ENCODE measurements at places on chromosomes 2 and 18.
A peak's percentile ranks its signal among the peaks of the same experiment; 100 is the strongest.

DNA sequence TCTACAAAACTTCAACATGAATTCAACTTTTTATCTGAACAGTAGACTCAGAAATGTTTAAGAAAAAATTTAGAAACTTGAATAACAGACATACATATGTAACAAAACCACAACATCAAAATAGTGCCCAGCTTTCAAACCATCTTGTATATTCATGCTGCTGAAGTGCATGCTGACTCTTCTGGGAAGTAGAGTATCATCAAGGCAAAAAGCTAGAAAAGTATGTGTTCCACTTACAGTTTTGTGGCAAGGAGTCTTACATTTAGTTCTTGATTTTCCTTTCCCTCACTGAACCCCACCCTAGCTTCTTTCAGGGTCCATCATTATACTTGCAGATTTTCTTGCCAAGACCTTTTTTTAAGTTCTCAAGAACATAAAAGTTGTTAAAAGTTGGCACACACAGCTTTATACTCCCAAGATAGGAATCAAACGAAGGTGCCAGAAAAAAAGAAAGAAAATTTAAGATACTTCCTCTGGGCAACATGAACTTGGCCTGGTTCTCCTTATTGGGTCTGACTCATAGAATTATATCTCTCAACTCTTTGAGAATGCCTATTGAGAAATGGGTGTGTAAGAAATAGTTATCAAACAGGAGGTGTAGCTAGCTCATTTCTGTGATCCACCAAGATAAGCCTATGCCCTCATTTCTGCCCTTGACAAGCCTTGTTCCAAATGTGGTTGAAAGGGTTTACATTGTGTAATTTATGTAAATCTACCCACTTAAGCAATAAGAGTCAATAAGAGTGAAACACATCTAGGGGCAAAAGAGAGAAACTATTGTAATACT, 667.6 kb upstream of the ACVR2A start:
- DNase-seq: no peak

DNA sequence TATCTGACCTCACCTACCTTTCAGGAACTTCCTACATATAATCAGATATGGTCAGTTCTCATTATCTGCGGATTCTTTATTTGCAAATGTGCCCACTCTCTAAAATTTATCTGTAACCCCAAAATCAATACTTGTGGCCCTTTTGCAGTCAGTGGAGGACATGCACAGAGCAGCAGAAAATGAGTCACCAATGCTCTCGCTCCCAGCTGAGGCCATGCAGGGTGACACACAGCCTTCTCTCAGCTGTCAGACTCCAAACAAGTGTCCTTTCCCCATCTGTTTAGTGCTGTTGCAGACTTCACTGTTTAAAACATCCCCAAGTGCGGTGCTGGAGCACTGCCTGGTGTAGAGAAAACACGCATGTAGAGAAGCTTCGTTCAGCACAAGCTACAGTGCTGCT, 171.9 kb upstream of the SALL3 start:
- no peak for DNase-seq

- DNase-seq: peak; percentile 42
Measured at GRCh38 chr2:8583400-8584173, 98.3 kb upstream of the ID2 start.

GRCh38 chr2:176534798-176535466, 265.7 kb downstream of the MTX2 start:
- DNase-seq: no peak

- no peak for DNase-seq
Measured at GRCh38 chr2:182920631-182921056, 54.2 kb upstream of the FRZB start.

GRCh38 chr2:174965992-174966744, 39.0 kb downstream of the CHN1 start:
- DNase-seq: no peak

- no peak for DNase-seq
Measured at GRCh38 chr2:151930042-151930441, 101.8 kb upstream of the ARL5A start.

- no peak for DNase-seq
Measured at GRCh38 chr18:904218-905090, at the start of gene ADCYAP1. ADCYAP1 (plus strand) TSS chr18:904871; CDS start chr18:905387, 516 bp downstream.

- no peak for DNase-seq
Measured at GRCh38 chr18:13810950-13811485, 12.9 kb upstream of the MC5R start.

GRCh38 chr2:121203591-121204249, 81.3 kb downstream of the TFCP2L1 start:
- DNase-seq: no peak

GRCh38 chr2:50396298-50396631, 635.7 kb downstream of the NRXN1 start:
- no peak for DNase-seq

- DNase-seq: no peak
Measured at GRCh38 chr2:207801259-207801658, 31.6 kb upstream of the FZD5 start.

DNA sequence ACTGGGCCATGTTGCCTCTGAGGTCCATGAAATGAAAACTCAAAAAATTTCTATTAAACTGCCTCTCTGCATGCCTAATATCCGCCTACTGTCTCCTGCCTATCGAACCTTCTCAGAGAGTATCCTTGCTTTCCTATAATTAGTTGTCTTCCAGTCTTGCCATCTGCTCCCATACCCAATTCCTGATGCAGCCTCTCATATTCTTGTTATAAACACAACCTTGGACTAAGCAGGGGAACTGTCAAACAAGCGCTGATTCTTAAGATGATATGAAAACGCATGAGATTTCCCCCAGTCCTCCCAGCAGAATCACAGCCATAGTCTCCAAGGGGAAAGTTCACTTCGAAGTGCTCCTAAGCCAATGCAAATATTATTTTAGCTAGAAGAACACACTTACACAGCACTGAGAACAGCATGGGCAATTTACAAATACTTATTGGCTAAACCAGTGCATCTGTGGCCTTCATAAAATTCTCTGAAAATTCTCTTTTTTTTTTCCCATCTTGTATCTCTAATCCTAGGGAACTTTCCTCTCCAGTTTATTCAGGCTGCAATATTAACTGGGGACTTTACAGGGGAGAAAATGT, 471.6 kb downstream of the MBD2 start:
- DNase-seq: no peak

- no peak for DNase-seq
Measured at GRCh38 chr2:176187899-176188773, at the start of gene HOXD1. HOXD1 (plus strand) TSS chr2:176188668; CDS start chr2:176188802, 134 bp downstream.

DNA sequence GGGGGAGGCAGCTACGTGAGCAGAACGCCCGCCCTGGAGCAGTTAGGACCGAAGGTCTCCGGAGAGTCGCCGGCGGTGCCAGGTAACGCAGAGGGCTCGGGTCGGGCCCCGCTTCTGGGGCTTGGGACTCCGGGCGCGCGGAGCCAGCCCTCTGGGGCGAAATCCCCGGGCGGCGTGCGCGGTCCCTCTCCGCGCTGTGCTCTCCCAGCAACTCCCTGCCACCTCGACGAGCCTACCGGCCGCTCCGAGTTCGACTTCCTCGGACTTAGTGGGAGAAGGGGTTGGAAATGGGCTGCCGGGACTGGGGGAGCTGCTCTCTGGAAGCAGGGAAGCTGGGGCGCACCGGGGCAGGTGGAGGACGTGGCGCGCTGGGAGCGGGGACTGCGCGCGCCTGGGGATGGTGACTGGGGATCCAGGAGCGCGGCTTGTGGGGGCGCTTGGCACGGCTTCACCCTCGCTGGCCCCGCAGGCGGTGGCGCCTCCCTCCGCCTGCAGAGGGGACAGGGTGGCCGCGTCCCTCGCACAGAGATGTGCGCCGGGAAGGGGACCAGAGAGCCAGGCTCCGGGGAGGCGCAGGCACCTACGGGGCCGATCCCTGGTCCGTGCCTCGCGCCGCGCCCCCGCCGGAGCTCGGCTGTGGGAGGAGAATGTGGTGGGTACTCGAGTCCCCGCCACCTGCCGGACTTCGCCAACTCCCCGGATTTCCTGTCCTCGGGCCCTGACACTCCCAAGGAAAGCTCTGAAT, 688 bp downstream of the CDH20 start:
- DNase-seq: no peak

DNA sequence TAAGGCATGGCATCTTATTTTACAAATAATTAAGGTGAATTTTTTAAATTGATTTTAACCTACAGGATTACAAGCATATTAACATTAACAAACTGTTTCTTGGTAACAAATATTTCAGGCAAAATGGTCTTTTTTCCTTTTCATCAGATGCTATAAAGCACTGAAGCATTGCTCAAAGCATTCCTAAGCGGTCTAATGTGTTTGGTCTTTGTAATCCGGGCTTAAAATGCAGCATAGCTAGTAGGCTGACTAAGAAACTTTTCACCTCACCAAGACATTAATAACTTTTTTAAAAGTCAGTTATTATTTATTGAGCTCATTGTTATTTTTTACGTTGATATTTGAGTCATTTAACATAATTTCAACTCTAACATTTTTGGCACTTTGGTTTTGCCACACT, 538.8 kb upstream of the SLC39A10 start:
- DNase-seq: no peak

DNA sequence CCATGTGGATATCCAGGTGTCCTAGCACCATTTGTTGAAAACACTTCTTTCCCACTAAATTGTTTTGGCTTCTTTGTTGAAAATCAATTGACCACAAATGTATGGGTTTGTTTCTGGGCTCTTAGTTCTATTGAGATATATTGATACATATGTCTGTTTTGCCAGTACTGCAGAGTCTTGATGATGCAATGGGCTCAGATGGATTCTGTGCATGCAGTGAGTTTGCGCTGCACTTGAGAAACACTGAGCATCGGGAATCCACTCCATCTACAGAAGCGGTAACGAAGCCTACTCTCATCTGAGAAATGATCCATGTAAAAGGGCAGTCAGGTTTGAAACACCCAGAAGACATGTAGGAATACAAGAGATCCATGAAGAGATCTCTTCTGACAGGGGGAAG, 21.9 kb upstream of the DNAJC10 start:
- DNase-seq: no peak

DNA sequence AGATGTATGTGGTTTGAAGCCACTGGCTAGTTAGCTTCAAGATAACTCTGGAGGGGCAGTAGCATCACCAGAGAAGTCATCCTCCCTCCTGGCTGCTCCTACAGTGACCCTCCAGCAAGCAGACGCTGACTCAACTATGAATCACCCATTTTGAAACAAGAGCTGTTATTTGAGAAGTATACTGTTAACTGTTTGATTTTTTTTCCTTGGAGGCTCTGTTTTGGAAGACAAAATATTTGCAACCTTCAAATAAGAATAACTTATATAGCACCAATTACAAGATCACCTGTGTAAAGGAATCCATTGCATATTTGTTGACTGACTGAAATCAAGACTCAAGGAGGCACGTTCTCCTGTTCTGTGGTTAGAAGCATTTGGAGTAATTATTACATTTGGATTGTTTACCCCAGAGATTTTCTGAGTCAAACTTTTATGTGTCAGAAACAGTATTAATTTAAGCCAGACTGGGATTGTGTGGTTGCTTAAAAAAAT, 313.8 kb downstream of the MTX2 start:
- no peak for DNase-seq

GRCh38 chr2:68463287-68463877, 3.7 kb downstream of the FBXO48 start:
- no peak for DNase-seq

- DNase-seq: no peak
Measured at GRCh38 chr18:37958499-37958898, 392.9 kb upstream of the CELF4 start.

- no peak for DNase-seq
Measured at GRCh38 chr18:59834267-59834666, 65.5 kb upstream of the PMAIP1 start.

Measured in effector memory CD4-positive, alpha-beta T cell (primary cell).